Mesothelial cell of epicardium (in vitro differentiated cells): ENCODE measurements at places on chromosomes 3 and 15. TPM values are rescaled to one million over a fixed set of nuclear protein-coding genes. Genes with fewer than 3 reads are reported as not detected.

DNA sequence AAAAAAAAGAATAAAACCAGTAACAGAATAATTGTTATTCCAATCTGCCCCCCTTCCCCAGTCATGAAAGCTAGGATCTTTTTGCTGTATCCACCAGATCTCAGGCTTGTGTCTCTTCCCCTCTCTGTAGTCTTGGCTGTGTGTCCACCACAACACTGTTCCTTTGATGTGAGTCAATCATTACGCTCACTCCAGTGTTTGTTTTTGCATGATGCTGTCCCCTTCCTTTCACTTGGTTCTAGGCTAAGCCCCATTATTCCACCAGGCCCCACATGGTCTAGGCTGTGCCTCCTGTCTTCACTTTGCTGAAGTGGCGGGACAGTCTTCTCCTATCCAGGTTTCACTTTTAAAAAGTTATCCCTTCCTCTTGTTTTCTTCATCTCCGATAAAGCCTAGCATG is 13.6 kb downstream of the ACKR2 start:
- H3K27ac ChIP-seq = peak overlapping the region; percentile 41
- no peaks in the 10 kb centered on the region for H3K27me3 ChIP-seq
- no peak for DNase-seq
- H3K4me1 ChIP-seq = peaks cover 34% of the 10 kb centered on the region

DNA sequence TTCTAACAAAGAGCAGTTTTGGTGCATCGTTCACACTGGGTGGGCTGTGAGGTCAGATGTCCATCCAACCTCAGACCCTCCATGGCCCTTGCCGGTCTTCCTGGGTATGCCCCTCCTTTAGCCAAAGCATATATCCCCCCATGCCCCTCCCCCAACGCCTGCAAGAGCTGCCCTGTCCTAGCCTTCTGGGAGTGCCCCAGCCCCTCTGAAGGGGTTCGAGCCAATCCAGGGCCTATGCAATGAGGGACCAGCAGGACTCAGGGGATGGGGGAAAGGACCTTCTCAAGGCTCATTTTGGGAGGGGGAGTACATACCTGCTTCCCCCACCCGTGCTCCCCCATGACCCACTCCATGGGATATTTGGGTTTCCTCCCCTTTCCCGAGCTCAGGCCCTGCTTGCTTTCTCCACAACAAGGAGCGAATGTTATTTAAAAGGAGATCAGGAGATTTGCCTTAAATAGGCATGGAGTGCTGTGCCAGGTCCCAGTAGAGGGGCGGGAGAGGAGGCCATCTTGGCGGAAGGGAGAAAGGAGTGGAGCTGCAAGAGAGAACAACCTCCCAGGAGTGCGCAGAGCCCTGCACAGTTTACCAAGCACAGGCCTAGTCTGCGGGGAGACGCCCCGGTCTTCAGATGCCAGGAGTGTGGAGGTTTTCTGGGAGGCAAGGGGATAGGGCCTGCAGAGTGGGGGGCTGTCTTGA is 18.2 kb downstream of the PIF1 start:
- no peak for DNase-seq
- no peaks in the 10 kb centered on the region for H3K36me3 ChIP-seq
- H3K27ac ChIP-seq = peak overlapping the region; percentile 37
- H3K27me3 ChIP-seq = no peaks in the 10 kb centered on the region
- H3K4me3 ChIP-seq = no peak overlapping the region

DNA sequence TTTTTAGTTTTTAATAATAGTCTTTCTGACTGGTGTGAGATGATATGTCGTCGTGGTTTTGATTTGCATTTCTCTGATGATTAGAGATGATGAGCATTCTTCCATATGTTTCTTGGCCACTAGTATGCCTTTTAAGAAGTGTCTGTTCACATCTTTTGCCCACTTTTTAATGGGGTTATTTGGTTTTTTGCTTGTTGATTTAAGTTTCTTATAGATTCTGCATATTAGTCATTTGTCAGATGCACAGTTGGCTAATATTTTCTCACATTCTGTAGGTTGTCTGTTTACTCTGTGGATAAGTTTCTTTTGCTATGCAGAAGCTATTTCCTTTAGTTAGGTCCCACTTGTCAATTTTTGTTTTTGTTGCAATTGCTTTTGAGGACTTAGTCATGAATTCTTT is 185.4 kb downstream of the SUCNR1 start:
- no peaks in the 10 kb centered on the region for H3K27me3 ChIP-seq
- H3K4me3 ChIP-seq = no peak overlapping the region
- H3K36me3 ChIP-seq = no peaks in the 10 kb centered on the region
- peaks cover 11% of the 10 kb centered on the region for H3K4me1 ChIP-seq

ALDH1A2 gene
- total RNA-seq = 26.2 to 31.9 TPM (median 28.6 TPM) in 3 replicates

GRCh38 chr15:43795997-43796396 is 3.9 kb downstream of the SERF2 start:
- H3K4me3 ChIP-seq = no peak overlapping the region
- H3K27me3 ChIP-seq = no peaks in the 10 kb centered on the region
- peaks cover 38% of the 10 kb centered on the region for H3K4me1 ChIP-seq
- no peak overlapping the region for H3K27ac ChIP-seq
- peaks cover 30% of the 10 kb centered on the region for H3K36me3 ChIP-seq

DNA sequence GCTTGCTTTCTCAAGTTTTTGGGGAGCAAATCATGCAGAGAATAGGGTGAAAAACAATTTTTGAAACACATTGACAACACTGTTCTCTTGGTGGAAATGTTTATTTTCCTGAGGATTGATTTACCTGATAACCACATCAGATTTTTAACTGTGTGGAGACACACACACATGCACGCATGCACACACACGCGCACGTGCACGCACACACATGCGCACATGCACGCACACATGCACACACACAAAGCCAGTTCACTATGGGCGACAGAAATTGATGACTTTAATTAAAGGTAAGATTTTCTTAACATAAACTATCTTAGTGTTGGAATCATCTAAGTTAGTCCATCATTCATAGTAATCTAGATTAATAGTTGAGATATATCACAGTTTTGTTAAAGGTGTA is 15.3 kb downstream of the LMLN start:
- no peaks in the 10 kb centered on the region for H3K4me1 ChIP-seq
- no peaks in the 10 kb centered on the region for H3K27me3 ChIP-seq
- H3K36me3 ChIP-seq = peaks cover 16% of the 10 kb centered on the region
- H3K4me3 ChIP-seq = no peak overlapping the region

DNA sequence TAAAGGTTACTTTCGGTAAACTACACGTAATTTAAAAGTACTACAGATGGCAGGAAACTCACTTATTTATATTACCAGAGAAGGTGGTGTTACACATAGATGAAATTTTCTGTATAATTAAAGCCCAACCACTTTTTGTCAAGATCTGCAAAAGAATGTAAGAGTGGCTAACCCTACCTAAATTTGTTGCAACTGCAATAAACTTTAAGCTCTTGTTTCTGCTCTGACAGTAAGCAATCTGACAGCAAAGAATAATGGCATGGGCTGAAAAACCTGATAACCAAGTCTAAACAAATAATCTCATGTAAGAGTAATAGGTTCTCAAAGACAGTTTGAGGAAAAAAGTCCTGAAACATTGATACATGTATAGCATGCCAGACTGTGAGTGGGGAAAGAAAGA is 897.3 kb downstream of the TUSC7 start:
- H3K27me3 ChIP-seq = no peaks in the 10 kb centered on the region
- H3K36me3 ChIP-seq = no peaks in the 10 kb centered on the region
- H3K27ac ChIP-seq = peak overlapping the region; percentile 62
- peaks cover 56% of the 10 kb centered on the region for H3K4me1 ChIP-seq

OR5K2 gene
- total RNA-seq = not detected in 3 replicates

GRCh38 chr3:184188080-184188479 is 2.1 kb downstream of the ABCF3 start:
- H3K27me3 ChIP-seq = no peaks in the 10 kb centered on the region
- H3K36me3 ChIP-seq = peaks cover 33% of the 10 kb centered on the region
- no peak overlapping the region for H3K27ac ChIP-seq
- peaks cover 17% of the 10 kb centered on the region for H3K4me1 ChIP-seq
- no peak for DNase-seq
- no peak overlapping the region for H3K4me3 ChIP-seq

DNA sequence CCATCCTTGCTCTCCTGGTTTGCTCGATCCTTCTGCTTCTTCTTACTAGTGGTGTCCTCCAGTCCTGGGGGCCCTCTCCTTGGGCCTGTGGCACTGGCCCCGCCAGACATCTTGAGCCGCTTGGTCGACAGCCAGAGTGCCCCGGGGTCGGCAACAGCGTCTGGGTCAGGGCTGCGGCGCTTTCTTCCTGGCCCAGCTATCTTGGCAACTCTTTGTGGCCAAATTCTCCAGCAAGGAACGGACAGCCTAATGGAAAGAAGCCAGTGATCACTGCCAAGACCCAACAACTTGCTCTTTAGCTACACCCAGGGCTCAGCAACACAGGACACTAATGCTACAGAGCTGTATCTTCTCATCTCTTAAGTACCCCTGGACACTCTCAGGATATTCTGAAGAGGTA is 1.6 kb downstream of the USP19 start:
- H3K27ac ChIP-seq = peak overlapping the region; percentile 16
- peak overlapping the region; percentile 85 for H3K4me3 ChIP-seq
- H3K4me1 ChIP-seq = peaks cover 11% of the 10 kb centered on the region
- H3K36me3 ChIP-seq = peaks cover 21% of the 10 kb centered on the region
- no peak for DNase-seq
- no peaks in the 10 kb centered on the region for H3K27me3 ChIP-seq

CHRFAM7A gene
- 0.33 to 1.5 TPM (median 0.99 TPM) in 3 replicates for total RNA-seq

IMP3 gene
- 38.6 to 43.6 TPM (median 39.0 TPM) in 3 replicates for total RNA-seq

DNA sequence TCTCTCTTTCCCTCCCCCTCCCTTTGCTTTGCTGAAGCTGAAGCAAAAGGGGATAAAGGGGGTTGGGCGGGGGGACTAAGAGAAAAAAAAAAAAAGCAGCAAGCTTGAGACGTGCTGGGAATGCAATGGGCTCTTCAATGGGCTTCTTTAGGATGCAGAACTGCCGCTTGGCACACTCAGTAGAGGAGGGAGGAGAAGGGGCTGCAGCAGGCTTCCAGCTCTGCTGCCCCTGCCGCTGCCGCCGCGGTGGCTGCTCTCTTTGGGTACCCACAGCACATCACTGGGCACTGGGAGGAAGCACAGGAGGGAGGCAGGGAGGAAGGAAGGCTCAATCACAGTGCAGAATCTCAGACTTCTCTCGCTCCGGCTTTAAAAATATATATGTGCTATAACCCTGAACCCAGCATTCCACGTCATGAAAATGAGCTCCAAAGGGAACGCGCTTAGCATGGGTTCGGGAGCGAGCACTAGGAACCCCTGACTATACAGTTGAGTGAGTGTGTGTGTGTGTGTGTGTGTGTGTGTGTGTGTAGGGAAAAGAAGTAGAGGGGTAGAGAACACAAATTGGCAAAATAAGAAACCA is 3.5 kb downstream of the SLITRK3 start:
- peak overlapping the region; percentile 71 for H3K4me3 ChIP-seq
- peaks cover 94% of the 10 kb centered on the region for H3K27me3 ChIP-seq
- no peak overlapping the region for H3K27ac ChIP-seq
- no peak for DNase-seq

DNA sequence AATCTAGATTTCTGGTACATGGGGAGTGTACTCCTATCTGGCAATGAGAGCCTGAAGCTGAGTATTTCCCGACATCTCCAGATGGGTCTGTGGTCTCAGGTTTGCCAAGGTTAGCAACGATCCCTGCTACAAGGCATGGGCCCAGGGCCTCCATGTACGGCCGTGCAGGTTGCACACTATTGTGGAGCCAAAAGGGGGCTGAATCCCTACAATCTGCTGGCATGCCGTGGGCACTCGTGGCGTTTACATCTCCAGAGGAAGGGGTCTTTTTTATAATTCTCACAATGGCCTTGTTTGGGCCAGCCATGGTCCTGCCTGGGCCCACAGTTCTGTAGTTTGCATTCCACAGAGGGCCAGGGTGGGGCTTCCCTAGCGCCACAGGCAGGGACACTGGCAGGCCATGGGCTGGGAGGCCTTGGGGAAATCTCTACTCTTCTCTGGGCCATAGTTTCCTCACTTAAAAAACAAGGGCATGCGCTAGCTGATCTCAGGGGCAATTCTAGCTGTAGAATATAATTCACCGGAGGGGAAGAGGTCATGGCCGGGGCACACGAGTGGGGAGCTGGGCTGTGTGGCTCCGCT is 68.9 kb upstream of the TLE3 start:
- peaks cover 27% of the 10 kb centered on the region for H3K27me3 ChIP-seq
- no peaks in the 10 kb centered on the region for H3K36me3 ChIP-seq
- H3K4me3 ChIP-seq = no peak overlapping the region
- no peak overlapping the region for H3K27ac ChIP-seq
- DNase-seq = no peak
- peaks cover 39% of the 10 kb centered on the region for H3K4me1 ChIP-seq

- no peak overlapping the region for H3K27ac ChIP-seq
- no peak for DNase-seq
- no peaks in the 10 kb centered on the region for H3K36me3 ChIP-seq
- H3K4me3 ChIP-seq = no peak overlapping the region
These were observed 202.0 kb upstream of the CFAP20DC start for GRCh38 chr3:59251869-59252268.

ADGRG7 gene
- total RNA-seq = not detected in 3 replicates

DNA sequence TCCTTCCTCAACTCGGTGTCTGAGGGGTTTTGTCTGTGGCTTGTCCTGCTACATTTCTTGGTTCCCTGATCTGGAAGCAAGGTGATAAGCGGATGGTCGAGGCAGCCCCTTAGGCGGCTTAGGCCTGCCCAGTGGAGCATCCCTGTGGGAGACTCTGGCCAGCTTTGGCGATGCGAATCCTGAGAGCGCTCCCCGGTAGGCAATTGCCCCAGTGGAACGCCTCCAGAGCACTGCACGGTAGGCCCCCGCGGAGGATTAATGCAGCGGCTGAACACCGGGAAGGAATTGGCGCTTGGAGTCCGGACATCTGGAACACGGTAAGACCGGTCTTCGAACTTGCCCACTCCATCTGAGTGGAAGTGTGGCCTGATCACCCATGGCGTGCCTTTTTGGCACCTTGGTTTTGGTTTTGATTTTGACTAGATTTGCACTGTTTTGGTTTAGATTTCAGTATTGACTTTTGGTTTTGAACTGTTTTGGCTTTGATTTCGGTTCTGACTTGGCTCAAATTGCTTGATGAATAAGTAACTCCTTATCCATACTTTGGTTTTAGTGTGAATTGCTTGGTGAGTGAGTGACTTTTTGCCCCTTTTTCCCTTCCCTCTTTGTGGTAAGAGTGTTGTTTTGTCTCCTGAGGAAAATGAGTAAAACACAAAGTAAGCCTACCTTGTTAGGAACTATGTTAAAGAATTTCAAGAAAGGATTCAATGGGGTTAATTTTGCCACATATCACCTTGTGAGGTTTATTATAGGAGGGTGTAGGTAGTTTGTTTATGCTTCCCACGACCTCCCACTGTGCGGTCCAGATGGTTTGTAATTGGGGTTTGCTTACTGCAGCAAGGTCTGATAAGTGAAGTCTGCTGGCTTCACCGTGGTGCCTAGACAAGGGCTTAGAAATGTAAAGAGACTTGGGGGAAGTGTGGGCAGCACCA is 27.1 kb upstream of the GPR156 start:
- H3K27ac ChIP-seq = no peak overlapping the region
- no peak overlapping the region for H3K4me3 ChIP-seq
- no peak for DNase-seq
- peaks cover 9% of the 10 kb centered on the region for H3K4me1 ChIP-seq

GRCh38 chr3:5579139-5579602 is 391.7 kb downstream of the EDEM1 start:
- H3K27ac ChIP-seq = no peak overlapping the region
- DNase-seq = no peak
- H3K36me3 ChIP-seq = no peaks in the 10 kb centered on the region
- H3K27me3 ChIP-seq = peaks cover 17% of the 10 kb centered on the region

KY gene
- not detected in 3 replicates for total RNA-seq
